ENCODE measurements at places on chromosomes 3 and 15. TPM values are rescaled to one million over a fixed set of nuclear protein-coding genes. Genes with fewer than 3 reads are reported as not detected.
A peak's percentile ranks its signal among the peaks of the same experiment; 100 is the strongest.

The CELF6 gene
- 3.5 TPM for total RNA-seq

The IRAK2 gene
- 3.4 TPM for total RNA-seq

The GALK2 gene
- total RNA-seq: 26.2 TPM

The TRAIP gene
- 1.9 TPM for total RNA-seq

The DPPA4 gene
- not detected for total RNA-seq

- H3K27me3 ChIP-seq: no peaks in the 10 kb centered on the region
- no peak overlapping the region for H3K4me3 ChIP-seq
- no peak overlapping the region for H3K27ac ChIP-seq
- DNase-seq: no peak
- H3K36me3 ChIP-seq: no peaks in the 10 kb centered on the region
Measured at GRCh38 chr15:70558406-70559264, 204.7 kb downstream of the UACA start.

DNA sequence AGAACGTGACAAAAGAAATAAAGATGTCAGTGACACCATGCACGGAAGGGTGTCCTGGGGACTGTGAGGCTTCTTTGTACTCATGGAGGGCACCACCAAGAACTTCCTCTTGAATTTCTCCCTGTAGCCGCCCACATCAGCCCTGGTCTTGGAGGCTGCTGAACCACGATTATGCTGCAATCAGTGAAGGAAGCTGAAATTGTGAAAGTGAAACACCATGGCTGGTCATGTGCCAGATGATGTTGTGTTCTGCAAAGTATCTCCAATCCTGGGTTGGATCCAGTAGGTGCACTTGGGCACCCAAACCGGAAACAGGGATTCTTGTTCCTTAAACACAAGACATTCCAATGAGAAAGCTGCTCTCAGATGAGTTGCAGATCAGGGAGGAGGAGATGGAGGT, 104.4 kb upstream of the GOLGA6L6 start:
- H3K4me3 ChIP-seq: no peak overlapping the region
- no peaks in the 10 kb centered on the region for H3K36me3 ChIP-seq
- no peaks in the 10 kb centered on the region for H3K4me1 ChIP-seq
- H3K27ac ChIP-seq: no peak overlapping the region
- peak; percentile 54 for DNase-seq

- H3K36me3 ChIP-seq: no peaks in the 10 kb centered on the region
- no peaks in the 10 kb centered on the region for H3K27me3 ChIP-seq
- no peak for DNase-seq
- peaks cover 8% of the 10 kb centered on the region for H3K4me1 ChIP-seq
- no peak overlapping the region for H3K4me3 ChIP-seq
Measured at GRCh38 chr3:184300378-184300720, 1.3 kb downstream of the PSMD2 start.

GRCh38 chr15:88917760-88918159, 4.6 kb upstream of the MFGE8 start:
- H3K27ac ChIP-seq: no peak overlapping the region
- no peaks in the 10 kb centered on the region for H3K36me3 ChIP-seq
- no peaks in the 10 kb centered on the region for H3K27me3 ChIP-seq
- H3K4me3 ChIP-seq: no peak overlapping the region

DNA sequence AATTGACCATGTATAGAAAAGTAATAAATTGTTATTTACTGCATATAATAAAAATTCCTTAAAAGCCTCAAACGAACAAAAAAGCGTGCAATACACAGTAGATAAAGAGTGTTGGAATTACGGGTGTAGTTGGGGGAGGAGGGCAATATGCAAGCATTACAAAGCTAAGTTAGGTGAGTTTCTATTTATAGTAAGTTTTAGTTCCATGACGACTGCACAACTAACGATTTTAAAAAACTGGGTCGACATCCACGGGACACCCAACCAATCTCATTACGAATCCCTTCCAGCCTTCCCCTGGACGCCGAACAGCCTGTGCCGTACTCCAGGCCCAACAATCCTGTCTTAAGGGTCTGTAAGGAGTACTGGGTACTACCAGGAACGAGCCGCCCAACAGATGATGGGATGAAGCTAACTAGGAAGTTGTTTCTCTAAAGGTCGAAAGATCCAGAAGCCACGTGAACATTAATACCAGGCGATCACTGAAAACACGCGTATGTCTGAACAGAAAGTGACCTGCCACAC, 677 bp downstream of the POLQ start:
- no peak for DNase-seq
- no peak overlapping the region for H3K27ac ChIP-seq
- no peaks in the 10 kb centered on the region for H3K36me3 ChIP-seq
- H3K27me3 ChIP-seq: no peaks in the 10 kb centered on the region
- H3K4me1 ChIP-seq: no peaks in the 10 kb centered on the region

- no peak overlapping the region for H3K27ac ChIP-seq
- no peaks in the 10 kb centered on the region for H3K36me3 ChIP-seq
- H3K4me1 ChIP-seq: no peaks in the 10 kb centered on the region
- H3K27me3 ChIP-seq: no peaks in the 10 kb centered on the region
- H3K4me3 ChIP-seq: no peak overlapping the region
- DNase-seq: no peak
Measured at GRCh38 chr3:78285032-78285728, 1245.3 kb downstream of the ROBO2 start.

DNA sequence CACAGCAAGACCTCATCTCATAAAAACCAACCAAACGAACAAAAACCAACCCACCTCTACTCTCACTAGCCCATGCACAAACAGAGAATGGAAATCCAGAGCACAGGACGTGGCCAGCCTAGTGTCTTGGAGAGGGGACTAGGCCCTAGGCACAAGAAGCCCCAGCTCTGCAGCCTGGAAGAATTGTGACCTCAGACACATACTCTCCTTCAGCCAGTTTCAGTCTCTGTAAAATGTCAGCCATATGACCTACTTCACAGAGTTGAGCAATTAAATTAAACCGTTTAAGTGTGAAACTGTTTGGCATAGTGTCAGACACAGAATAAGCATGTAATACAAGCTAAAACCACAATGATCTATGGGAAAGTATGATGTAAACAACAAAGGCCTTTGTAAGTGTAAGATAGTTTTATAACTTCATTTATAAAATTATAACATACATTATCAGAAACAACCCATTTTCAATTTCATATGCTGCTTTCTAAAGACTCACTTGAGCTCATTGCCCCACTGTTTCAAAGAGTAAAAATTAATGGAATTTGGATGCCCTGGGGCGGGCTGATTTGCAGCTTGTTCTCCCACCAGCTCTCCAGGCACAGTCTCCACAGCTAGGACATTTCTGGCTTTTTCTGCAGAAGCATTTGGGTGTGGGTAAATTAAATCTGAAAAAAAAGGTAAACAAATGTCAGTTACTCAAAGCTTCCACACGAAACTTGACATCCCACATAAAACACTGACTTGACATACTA, 32.9 kb downstream of the TBC1D2B start:
- H3K4me3 ChIP-seq: no peak overlapping the region
- peaks cover 6% of the 10 kb centered on the region for H3K4me1 ChIP-seq
- H3K27ac ChIP-seq: no peak overlapping the region

Measured in breast epithelium (tissue), 4 donors.